ENCODE measurements at places on chromosomes 5 and 9.
A peak's percentile ranks its signal among the peaks of the same experiment; 100 is the strongest.

DNA sequence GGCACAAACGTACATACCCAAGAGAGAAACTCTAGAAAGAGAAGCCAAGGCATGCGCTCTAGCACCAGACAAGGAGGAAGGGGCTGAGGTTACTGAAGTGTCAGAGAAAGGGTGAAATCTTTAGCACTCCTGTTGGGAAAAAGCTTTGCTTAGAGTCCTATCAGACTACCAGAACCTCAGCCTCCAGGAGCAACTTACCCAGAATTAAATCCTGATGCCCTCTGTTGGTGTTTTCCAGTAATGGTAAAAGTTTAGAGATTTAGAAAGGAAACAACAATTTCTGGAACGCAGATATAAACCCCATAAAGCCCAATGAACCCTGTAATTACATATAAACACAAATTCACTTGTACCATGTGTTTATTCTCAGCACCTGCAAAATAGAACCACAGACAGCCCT lies 33.2 kb upstream of the ASTN2 start:
- DNase-seq: no peak

DNA sequence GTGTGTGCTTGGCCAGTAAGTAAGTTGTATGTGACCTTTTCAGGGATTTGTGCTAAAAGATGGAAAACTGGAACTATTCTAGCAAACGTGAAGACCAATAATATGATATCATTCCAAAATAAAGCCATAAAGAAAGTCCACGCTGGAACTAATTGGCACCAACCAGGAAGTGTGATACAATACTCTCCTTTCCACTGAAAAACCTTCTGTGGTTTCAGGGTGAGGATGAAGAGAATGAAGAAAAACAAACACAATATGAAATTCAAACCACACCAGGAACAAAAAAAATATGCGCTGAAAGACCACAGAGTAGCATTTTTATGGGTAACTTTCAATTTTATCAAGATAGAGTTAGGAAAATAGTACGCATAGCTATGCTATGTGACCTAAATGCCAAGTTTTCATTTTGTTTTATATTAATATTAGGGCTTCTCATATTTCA lies 105.8 kb downstream of the EFNA5 start:
- peak; percentile 18 for DNase-seq

DNA sequence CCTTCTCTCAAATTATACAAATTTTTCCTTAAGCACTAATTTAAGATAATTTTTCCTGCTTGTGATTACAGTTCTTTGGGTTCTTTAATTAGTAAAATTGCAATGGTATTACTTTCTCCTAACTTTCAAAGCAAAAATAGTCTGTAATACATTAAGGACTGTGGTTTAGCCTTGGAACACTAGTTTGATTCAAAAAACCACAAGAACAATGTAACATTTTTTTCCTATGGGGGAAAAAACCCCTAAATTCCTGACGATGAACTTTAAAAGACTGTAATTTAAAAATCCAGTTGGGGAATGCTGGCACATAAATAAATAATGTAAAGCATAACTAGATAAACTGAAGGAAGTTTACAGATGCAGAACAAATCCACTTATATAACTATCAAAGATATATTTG lies 65.3 kb downstream of the CDC14B start:
- peak; percentile 28 for DNase-seq

- DNase-seq: no peak
Measured at GRCh38 chr9:97299809-97300414, 7.5 kb upstream of the CCDC180 start.

DNA sequence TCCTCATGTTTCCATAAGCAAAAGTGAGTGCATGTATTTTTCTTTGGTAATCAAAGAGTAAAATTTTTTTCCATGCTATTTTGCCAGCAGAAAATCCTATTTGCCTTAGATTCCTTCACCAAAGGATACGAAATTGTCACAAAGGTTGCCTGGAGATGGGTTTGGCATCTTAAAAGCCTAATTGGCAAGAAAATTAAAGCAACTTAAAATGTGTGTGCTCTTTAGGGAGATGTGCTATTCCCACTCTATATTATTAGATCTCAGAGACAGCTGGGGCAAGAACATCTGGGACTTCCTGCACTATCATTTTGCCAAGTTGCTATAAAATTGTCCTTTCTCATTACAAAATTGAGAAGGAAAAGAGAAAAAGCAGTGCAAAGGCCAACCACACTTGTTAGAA lies 146.1 kb downstream of the PLCXD3 start:
- DNase-seq: no peak

DNA sequence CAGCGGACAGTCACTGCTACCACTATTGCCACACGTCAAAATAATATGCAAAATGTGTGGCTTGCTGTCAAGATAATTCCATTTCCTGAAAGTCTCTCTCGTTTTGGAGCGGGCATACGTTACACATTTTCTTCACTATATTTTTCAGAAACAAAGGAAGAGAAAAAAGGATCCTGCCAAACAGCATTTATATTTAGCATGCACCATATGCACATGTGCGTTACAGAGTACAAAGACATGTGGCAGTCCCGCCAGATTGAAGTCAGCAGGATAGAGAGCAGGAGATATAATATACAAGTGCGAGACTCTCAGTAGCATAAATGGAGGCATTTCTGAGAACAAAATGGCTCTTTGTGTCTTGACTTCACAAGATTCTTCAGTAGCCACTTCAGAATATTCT lies 221.6 kb upstream of the KIF2A start:
- DNase-seq: no peak

All from A172 (cell line).